CD4-positive, alpha-beta T cell treated with Interleukin-1 beta for 1 hour (primary cell): ENCODE measurements at places on chromosomes 7 and 10.

GRCh38 chr7:33145156-33145555 is 15.8 kb downstream of the BBS9 start:
- no peak for DNase-seq

DNA sequence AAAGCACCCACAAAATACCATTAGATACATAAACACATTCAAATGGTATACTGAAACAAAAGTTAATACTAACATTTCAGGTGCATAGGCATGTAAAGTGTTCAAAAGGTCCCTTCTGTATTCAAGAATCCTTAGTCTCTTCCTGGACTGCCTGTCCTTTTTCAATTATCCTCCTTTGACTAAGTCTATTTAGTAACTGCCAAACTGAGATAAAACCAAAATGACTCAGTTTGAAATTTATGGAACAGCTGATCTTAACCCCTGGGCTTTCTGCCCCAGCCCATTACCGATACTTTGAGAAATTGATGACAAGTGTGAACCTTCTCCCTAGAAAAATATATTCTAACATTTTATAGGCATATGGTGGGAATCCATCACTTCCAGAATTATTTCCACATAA is 5.4 kb downstream of the EPC1 start:
- no peak for DNase-seq

DNA sequence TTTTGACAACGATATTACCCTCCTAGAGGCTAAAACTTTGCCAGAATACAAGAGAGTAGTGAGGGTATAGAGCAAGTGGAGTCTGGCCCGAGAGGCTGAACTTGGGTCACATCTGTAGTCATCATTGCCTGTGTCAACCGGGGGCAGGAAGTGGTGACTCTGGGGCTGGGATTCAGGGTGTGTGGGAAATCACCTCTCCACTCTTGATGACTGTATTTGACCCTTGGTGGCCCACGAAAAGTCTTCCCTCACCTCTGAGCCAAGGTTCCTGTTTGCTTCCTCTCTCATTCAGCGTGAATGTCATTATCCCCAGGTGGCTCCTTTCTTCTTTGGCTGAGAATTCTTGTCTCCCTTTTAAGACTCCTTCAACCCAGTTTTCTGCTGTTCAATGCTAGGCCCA is 240.4 kb downstream of the ABCA13 start:
- DNase-seq, result peak; percentile 4

GRCh38 chr7:139576179-139576973 is 52.9 kb downstream of the CLEC2L start:
- no peak for DNase-seq
